ENCODE measurements at places on chromosomes 7 and 10. TPM values are rescaled to one million over a fixed set of nuclear protein-coding genes. Genes with fewer than 3 reads are reported as not detected.

EEPD1 gene
- 2.5 TPM for total RNA-seq

SPOCK2 gene
- total RNA-seq = 0.75 TPM

VAX1 gene
- total RNA-seq = 0.41 TPM

TRIM50 gene
- total RNA-seq = not detected

IGFBP3 gene
- 159 TPM for total RNA-seq

ZNF804B gene
- not detected for total RNA-seq

Measured in A375 (cell line).